HS-5 (cell line): ENCODE measurements at places on chromosomes 6 and 20.

GRCh38 chr20:237489-237888 is 10.4 kb downstream of the DEFB129 start:
- no peak for DNase-seq

- DNase-seq = no peak
These were observed 609.8 kb downstream of the RFPL4B start for GRCh38 chr6:112956696-112957535.

DNA sequence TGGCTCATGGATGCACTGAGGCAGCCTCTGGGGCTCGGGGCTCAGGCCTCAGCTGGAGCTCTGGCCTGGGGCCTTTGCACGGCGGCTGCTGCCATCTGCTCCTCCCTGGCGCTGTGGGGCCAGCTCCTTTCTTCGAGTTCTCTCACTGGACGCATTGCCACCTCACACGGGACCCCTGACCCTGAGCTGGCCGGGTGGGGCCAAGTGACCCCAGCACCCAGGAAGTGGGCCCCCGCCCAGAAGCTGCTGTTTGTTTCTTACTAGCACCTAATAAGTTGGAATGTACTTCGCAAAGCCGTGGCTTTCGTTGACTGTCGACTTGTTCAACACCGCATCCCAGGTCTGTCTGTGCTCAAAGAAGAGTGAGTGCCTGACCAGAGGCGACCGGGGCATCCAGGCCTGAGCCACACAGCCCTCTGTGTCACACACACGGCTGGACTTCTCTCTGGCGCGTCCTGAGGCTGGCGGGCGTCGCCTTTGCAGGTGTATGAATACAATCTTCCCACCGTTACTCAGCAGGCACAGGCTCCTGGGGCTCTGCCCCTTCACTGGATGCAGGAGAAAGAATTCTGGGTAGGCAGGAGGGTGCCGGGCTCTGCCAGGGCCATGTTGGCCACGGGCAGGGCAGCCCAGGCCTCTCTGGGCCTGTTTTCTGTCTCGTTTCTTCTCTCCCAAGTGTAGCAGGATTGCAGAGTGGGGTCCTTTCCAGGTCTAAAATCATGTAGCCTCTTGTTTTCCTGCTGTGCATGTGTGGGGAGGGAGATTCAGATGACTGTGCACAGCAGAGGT is 112.9 kb downstream of the DLL1 start:
- no peak for DNase-seq

DNA sequence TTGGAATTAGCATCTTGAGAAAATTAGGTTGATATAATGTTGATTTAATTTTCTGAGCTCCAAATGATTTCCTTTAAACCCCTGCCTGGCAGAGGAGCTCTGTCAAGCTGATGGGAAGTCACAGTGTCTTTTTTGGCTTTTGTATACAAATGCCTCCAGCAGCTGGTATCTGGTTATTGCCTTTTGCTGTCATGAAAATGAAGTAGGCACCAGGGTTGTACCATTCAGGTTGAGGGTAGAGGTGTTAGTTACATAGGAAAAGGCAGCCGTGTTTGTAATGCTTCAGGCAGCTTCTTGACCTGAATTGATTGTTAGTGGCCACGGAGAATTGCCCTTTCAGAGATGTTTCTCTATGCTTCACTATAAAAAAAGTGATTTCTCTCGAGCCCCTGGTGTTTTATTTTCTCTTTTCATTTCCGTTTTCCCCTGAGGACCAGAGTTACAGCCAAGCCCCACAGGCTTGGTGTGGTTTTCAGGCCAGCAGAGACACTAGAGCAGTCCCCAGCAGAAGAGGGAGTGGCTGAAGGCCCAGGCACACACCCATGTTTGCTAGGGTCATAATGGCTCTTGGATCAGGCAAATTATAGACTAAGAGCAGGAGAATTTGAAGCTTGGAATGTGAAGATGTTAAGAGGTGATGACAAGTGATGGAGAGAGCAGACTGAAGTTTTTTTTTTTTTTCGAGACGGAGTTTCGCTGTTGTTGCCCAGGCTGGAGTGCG is 21.6 kb downstream of the CMTR1 start:
- no peak for DNase-seq

GRCh38 chr20:41072190-41072863 is 43.7 kb downstream of the TOP1 start:
- no peak for DNase-seq

GRCh38 chr20:44334709-44335108 is 2.1 kb upstream of the R3HDML start:
- no peak for DNase-seq

GRCh38 chr20:22282696-22283095 is 301.7 kb downstream of the FOXA2 start:
- no peak for DNase-seq

GRCh38 chr6:108555399-108556052 is 5.2 kb upstream of the FOXO3 start:
- DNase-seq = no peak

DNA sequence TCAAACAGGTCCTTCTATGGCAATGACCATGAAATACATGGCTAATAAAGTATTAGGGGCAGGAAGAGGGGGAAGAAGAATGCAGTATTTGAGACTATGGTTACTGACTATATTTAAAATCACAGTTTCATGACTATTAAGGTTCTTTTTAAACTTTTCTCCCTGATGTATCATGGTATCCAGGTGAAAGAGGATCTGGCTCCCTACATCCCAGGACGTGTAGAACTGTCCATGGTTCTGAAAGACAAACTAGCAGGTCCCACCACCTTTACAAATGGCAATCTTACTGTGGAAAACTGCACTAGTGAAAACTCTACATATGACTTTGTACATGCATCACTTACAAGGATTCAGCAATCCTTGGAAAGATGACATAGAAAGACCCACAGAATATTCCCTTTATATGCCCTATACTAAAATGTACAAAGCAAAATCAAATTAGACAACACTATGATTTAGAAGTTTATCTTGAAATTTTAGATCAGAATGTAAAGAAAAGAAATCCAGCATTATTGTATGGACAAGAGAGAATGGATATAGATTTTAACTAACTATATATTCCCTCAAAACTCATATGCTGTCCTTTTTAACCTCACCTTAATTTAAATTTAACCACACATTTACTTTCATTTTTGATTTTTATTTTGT is 33.5 kb downstream of the RPP21 start:
- DNase-seq = no peak
